H7 (cell line): ENCODE measurements at places on chromosomes 5 and 9. TPM values are rescaled to one million over a fixed set of nuclear protein-coding genes. Genes with fewer than 3 reads are reported as not detected.

Gene TICAM2
- not detected in 2 replicates for total RNA-seq

Gene FGD3
- total RNA-seq: 1.3 and 2.4 TPM in 2 replicates

Gene SLC6A18
- total RNA-seq: not detected in 2 replicates

Gene TRIM36
- 10.5 and 11.7 TPM in 2 replicates for total RNA-seq

Gene PCDHGB2
- total RNA-seq: 0.03 TPM in 1 of 2 replicates, not detected in the other

Gene TRIM7
- 0.07 and 0.92 TPM in 2 replicates for total RNA-seq

Gene ZDHHC11B
- total RNA-seq: 0.07 and 0.33 TPM in 2 replicates

Gene SPATA31D4
- not detected in 2 replicates for total RNA-seq

Gene BAAT
- total RNA-seq: 0.10 TPM in 1 of 2 replicates, not detected in the other

Gene GOLGA1
- 3.7 and 3.9 TPM in 2 replicates for total RNA-seq

Gene SLC22A5
- 0.76 and 1.6 TPM in 2 replicates for total RNA-seq

Gene CDX1
- total RNA-seq: 0.62 TPM in 1 of 2 replicates, not detected in the other

Gene DENND1A
- 10.9 and 13.4 TPM in 2 replicates for total RNA-seq

Gene BRD3OS
- 16.2 and 25.7 TPM in 2 replicates for total RNA-seq

Gene SV2C
- under 0.01 TPM in 1 of 2 replicates, not detected in the other for total RNA-seq

Gene CNTNAP3B
- 1.0 and 2.0 TPM in 2 replicates for total RNA-seq

Gene TTC23L
- total RNA-seq: 0.55 and 1.4 TPM in 2 replicates

Gene GAPT
- not detected in 2 replicates for total RNA-seq

Gene YIPF5
- 28.5 and 33.7 TPM in 2 replicates for total RNA-seq

Gene CRB2
- total RNA-seq: 1.6 and 1.7 TPM in 2 replicates

Gene PTGES
- 0.69 and 1.2 TPM in 2 replicates for total RNA-seq

Gene CA9
- total RNA-seq: 0.78 TPM in 1 of 2 replicates, not detected in the other

Gene GABRG2
- 0.04 and 0.73 TPM in 2 replicates for total RNA-seq

Gene SGCD
- total RNA-seq: 0.04 TPM in 1 of 2 replicates, not detected in the other

Gene INSL6
- total RNA-seq: not detected in 2 replicates

Gene COL5A1
- 10.1 and 11.3 TPM in 2 replicates for total RNA-seq

Gene RETREG1
- 0.28 and 0.74 TPM in 2 replicates for total RNA-seq

Gene DRD1
- total RNA-seq: 0.10 TPM in 1 of 2 replicates, not detected in the other

Gene HINT1
- total RNA-seq: 330 and 344 TPM in 2 replicates

Gene GLRA1
- total RNA-seq: not detected in 2 replicates

Gene GCNT4
- 2.4 and 4.1 TPM in 2 replicates for total RNA-seq

Gene NR5A1
- total RNA-seq: 0.30 and 0.73 TPM in 2 replicates

Gene GRM6
- not detected in 2 replicates for total RNA-seq

Gene PDE8B
- total RNA-seq: 0.03 and 1.9 TPM in 2 replicates

Gene SPINK7
- not detected in 2 replicates for total RNA-seq
